ENCODE measurements at places on chromosomes 12 and 14.

DNA sequence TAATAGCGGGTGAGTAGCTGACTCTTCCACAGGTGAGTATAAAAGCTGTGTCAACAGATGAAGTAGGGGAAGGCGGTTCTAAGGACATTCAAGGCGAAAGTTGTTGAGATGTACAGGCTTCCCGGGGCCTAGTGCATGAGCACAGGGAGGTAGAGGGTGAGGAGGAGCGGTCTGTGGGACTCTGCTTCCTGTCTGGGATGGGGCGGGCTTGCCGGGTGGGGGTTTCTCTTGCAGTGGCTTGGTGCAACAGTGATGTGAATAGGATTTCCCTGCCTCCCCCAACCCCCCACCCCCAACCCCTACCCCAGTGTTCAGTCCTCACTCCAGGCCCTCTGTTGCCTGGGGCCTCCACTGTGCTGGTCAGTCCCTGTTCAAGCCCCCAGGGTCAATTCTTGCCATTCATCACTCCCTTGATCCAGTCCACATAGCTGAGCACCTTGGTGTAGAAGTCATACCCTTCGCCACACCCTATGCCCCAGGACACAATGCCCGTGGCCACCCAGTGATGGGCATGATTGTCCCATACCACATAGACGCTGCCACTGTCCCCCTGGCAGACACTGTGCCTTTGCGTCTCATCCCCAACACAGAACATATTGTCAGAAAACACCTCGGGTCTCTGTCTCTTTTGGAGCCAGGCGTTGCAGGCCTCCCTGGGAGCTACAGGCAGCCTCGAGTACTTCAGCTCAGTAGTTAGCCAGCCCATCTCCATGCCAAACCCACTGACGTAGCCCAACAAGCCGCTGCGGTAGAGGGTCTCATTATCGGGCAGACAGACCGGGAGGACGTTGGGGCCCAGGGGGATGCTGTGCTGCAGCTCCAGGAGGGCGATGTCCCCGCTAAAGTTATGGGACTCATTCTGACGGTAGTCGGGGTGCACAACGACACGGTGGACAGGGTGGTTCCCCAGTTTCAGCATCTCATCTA, 4.0 kb upstream of the C1R start:
- no peak for DNase-seq

DNA sequence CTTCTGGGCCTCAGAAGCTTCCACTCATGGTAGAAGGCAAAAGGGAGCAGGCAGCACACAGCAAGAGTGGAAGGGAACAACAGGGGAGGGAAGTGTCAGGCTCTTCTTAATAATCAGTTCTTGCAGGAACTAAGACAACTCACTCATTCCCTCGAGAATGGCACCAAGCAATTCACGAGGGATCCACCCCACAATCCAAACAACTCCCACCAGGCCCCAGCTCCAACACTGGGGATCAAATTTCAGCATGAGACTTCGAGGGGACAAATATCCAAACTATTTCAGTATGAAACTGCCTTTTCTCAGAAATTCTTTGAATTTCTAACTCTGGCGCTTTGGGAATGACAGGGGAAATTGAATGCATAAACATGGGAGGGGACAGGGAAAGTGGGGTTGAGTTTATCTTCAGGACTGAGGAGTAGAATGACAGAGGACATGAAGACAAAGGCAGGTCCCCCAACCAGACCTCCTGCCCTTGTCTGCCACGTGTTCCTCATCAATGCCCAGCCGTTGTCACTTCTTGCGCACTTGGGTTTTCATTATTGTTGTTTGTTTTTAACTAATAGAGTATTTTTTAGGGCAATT, 24.6 kb upstream of the APOF start:
- no peak for DNase-seq

GRCh38 chr14:102594514-102595175, 2.2 kb downstream of the RCOR1 start:
- DNase-seq: peak; percentile 77

GRCh38 chr12:68798882-68799234, 9.1 kb upstream of the MDM2 start:
- no peak for DNase-seq

DNA sequence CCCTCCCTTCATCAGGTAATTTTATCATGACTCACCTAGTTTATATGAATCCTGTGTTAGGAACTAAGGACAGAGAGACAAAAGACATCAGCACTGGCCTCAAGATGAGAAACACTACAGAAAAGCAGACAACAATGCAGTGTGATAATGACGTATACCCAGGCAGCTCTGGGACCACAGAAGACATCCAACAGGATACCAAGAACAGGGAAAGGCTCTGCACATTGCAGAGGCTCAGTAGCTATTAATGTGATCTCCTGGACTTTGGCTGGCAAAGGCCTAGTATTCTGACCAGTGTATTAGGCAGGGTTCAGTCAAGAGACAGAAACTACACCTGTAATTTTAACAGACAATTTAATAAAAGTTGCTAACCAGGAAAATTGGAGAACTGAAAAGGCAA, 39.7 kb downstream of the CDK17 start:
- no peak for DNase-seq

DNA sequence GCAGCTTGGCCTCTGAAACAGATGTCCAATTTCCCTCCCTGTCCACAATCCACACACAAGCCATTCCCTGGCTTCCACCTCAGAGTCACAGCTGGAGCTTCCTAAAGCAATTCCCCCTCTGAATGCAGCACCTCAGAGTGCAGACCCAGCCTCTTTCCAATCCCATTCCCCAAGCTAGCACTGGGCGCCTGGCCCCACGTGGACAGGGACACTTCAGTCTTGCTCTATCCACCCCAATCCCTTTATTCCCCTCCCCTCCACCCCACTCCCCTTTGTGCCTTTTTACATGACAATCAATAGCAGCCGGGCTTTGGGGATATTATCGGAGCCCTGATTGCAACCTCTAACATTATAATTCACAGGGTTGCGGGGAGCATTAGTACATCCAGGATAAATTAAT, 292.6 kb downstream of the TTC8 start:
- DNase-seq: no peak

DNA sequence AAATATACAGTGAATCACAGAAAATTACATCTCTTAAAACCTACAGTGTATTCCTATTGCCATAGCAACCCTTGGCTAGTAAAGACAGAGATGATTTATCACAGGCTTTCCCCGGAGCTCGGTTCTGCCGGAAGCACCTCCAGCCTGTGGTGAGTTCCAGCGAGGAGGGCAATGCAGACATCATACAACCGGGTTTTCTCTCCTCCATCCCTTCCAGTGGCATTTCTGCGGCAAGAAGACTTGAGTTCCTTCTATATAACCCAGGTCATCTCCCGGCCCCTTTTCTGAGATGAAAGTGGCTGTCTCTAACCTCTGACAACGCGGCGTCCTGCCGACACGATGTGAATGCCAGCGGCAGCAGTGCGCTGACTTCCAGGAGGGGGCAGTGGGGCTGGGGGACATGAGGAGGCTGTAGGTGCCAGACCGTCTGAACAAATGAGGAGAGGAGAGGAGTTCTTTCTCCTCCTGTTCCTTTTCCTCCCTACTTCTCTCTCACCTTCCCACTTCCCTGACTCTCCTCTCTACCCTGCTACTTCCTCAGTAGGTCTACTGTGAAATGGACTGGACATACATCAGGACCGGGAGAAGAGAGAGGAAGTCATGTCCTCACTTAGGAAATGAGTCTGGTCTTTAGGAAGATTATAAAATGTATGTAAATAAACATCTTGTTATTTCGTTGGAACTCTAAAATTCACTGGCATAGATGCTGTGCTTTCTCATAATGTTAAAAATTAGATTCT, 68.6 kb upstream of the MAX start:
- DNase-seq: peak; percentile 39

- no peak for DNase-seq
Measured at GRCh38 chr12:132175496-132176384, 31.5 kb downstream of the NOC4L start.

GRCh38 chr14:30757082-30757481, 117.3 kb upstream of the COCH start:
- DNase-seq: no peak

DNA sequence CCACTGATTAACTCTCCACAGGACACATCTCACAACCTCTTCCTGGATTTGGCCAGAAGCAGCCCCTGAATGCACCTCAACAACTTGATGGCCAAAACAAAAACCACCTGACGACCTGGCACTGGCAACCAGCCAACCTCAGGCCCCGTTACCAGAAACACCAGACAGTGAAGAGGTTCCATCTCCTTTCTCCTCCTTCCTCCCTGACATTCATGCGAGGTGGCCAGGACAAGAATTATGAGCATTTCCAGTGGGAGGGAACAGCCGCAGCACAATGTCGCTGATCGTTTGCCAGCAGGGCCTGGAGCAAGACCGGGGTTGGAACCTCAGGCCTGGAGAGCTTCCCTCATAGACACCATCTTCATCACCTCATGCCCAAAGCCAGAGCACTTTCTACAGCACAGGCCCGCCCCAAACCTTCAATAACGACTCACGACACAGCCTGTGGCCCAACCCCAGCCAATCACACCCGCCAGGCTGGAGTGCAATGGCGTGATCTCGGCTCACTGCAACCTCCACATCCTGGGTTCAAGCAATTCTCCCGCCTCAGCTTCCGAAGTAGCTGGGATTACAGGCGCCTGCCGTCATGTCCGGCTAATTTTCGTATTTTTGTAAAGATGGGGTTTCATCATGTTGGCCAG, 48.7 kb downstream of the CCDC88C start:
- no peak for DNase-seq

DNA sequence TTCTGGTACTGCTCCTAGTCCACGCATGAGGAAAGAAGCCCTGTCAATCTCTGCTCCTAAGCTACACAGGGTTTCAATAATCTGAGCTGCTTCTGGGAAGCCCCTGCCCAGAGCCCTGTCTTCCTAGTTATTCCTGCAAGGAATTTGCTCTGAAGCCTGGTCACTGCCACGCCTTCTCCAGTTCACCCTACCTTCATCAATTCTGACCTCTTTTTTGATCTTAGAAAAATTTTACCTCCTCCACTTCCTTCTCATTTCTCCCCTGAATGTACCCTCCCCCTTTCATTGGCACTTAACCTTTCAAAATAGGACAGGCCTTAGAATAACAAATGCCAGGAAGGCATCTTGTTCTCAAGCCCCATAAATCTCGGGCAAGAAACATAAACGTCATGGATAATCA, 14.9 kb upstream of the LRRK2 start:
- DNase-seq: no peak

- DNase-seq: no peak
Measured at GRCh38 chr14:77908847-77909246, 108.9 kb downstream of the ADCK1 start.

- DNase-seq: no peak
Measured at GRCh38 chr14:76814726-76815645, 2.3 kb upstream of the ANGEL1 start.

GRCh38 chr14:21248739-21249411, 20.4 kb downstream of the HNRNPC start:
- DNase-seq: no peak

DNA sequence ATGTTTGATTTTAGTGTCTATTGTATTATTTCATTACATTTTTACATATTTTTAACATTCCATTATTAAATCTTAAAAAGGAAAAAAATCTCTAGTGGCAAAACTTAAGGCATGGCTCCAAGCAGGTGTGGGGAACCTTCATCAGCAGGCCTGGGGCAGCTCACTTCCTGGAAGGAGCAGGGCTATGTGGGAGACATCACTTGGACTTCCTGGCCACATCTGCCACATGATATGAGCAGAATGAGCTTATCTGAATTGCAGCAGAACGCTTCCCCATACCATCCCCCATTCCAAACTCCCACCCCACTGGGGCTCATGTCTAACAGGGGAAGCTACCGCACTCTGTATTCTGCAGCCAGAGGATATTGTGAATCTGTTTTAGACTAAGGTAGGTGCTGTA, 35.0 kb upstream of the KCNA1 start:
- no peak for DNase-seq

- DNase-seq: no peak
Measured at GRCh38 chr14:53938136-53938837, 18.3 kb downstream of the BMP4 start.

DNA sequence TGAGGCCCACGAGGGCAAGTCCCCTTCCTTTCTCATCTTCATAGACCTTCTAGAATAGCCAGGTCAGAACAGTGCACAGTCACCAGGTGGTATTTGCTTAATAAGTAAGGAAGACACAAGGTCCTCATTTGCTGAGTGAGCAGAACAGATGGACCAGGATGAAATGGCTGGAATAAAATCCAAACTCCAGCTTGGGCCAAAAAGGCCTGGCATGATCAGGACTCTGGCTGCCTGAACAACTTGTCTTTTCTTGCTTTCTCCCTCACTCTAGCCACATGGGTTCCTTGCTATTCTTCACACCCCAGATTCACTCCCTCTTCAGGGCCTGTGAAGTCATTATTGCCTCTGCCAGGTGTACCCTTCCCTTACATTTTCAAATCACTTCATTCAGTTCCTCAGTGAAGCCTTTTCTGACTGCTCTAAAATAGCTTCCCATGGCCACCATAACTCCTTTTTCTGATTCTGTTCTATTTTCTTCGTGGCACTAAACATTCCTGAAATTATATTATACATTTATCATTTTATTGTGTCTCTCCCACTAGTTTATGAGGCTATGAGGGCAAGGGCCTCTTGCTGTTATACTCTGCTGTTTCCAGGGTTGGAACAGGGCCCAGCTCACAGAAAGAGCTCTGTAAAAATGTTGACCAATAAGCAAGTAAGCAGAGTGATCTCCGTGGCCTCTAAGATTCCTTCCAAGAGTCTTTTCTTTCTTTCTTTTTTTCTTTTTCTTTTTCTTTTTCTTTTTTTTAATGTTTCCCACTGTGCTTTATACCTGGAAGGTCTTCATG, 150.8 kb downstream of the TTC8 start:
- DNase-seq: peak; percentile 68

- no peak for DNase-seq
Measured at GRCh38 chr12:111006621-111007020, 86.2 kb upstream of the MYL2 start.

DNA sequence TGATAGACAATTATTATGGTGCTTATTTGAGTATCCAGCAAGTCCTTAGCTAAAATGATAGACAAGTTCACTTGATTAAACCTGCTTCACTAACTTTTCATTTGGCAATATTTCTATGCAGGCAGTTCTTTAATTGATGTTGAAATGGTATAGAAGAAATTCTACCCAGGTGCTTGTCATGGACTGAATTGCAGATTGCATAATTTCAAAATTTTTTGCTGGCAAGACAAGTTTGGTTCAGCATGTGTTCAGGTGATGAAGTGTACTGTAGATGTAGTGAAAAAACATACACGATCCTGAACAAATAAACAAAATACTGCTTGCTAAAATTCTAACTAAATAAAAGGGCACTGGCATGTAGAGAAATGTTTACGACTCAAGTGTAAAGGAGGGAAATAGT, 189.0 kb downstream of the FOXA1 start:
- no peak for DNase-seq

GRCh38 chr14:34804933-34805332, 70.2 kb downstream of the BAZ1A start:
- no peak for DNase-seq
